Sigmoid colon (tissue), 7 donors: ENCODE measurements at places on chromosomes 5 and 9. TPM values are rescaled to one million over a fixed set of nuclear protein-coding genes. Genes with fewer than 3 reads are reported as not detected.

DNA sequence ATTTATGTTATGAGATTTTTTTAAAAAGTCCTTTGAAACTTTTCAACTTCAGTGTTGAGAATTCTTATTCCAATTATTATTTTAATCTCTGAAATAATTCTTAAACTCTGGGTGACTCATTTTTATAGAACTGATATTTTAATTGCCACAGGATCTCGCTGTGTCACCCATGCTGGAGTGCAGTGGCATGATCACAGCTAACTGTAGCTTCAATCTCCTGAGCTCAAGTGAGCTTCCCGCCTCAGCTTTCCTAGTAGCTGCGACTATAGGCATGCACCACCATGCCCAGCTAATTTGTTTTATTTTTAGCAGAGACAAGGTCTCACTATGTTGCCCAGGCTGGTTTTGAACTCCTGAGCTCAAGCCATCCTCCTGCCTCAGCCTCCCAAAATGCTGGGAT, 41.0 kb downstream of the DIMT1 start:
- no peak for DNase-seq

The NRG2 gene
- 4.8 TPM for total RNA-seq

DNA sequence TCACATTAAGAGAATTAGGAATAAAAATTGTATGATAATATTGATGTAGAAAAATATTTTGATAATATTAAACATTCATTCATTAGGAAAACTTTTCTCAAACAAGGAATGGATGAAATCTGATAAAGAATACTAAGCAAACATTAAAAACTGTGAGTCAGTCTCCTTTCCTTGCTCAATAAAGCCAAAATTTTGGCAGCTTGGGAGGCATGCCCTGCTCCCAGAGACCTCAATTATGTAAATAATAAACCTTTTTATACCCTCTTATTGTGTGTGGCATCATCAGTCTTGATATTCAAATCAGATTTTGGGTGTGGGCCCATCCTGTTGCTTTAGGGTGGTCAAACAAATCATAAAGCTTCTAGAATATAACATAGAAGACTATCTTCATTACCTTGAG, 36.6 kb upstream of the CCL21 start:
- no peak for DNase-seq

The DBH gene
- not detected for total RNA-seq

The NMUR2 gene
- not detected for total RNA-seq

The MTMR12 gene
- 26.7 TPM for total RNA-seq

GRCh38 chr5:14900693-14901461, 29.3 kb upstream of the ANKH start:
- no peak for DNase-seq

DNA sequence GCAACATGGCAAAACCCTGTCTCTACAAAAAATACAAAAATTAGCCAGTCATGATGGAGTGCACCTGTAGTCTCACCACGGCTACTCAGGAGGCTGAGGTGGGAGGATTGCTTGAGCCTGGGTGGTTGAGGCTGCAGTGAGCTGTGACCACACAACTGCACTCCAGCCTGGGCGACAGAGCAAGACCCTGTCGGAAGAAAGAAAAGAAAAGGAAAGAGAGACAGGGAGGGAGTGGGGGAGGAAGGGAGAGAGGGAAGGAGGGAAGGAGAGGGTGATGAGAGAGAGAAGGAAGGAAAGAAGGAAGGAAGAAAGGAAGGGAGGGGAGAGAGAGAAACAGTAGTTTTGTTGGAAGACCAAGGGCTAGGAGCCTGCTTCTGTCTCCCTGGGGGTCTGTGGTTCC, 142.4 kb downstream of the C9orf50 start:
- no peak for DNase-seq

DNA sequence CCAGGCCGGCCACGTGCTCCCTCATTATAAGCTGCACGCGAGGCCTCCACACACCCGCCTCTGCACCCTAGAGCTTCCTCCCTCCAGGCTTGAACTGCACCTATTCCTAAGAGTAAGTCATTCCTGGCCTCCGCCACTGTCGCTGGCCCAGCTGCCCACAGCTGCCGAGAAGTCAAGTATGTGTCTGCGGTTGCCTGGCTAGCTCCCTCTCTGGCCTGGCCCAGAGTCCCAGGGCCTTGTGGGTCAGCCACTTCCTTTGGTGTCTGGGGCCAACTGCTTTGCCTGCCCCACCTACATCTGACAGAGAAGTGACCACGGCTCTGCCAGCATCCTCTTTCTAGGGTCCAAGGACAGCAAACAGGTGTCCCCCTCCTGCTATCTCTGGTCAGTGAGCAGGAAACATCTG, 18.3 kb downstream of the ABO start:
- no peak for DNase-seq

GRCh38 chr5:36724467-36725332, 118.3 kb downstream of the SLC1A3 start:
- no peak for DNase-seq

The PCDHA10 gene
- 0.71 TPM for total RNA-seq

DNA sequence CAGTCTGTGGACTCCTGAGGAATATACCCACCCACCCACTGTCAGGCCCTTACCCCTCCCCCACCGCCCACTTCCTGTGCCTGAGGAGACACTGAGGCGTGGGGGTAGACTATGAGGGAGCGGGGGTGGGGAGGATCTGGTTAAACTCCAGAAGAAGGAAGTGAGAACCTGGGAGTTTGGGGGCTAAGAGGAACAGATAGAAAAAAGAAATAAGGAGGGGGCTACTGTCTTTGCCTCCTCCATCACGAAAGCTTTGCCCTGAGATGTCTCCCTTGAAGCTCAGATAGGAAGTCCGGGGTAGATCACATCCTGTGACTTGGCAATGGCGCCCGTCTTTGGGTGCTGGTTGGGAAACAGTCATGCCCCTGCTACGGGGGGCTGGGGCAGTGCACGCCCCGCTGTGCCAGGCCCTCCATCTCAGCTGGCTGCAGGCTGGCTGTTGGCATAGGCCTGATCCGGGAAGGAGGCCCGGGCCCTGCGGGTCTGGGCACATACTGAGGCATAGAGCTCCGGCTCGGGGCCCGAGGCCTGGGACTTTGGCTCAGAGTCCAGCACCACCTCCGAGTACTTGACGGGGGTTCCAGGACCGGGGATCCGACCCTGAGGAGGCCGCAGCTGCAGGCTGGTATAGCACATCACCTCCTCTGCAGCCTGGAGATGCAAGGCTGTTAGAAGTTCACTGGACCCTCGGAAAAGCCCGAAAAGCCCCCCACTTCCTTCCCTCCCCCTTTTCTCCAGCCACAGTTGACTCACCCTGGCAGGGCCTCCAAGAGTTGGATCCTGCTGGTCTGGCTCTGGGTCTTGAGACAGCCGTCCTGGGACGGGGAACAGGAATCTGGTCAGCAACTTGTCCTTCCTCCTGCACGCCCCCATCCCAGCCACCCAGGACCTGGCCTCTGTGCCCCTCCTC, 1.0 kb downstream of the SIT1 start:
- DNase-seq = no peak

GRCh38 chr5:135365281-135365680, 33.8 kb downstream of the MACROH2A1 start:
- DNase-seq = no peak

DNA sequence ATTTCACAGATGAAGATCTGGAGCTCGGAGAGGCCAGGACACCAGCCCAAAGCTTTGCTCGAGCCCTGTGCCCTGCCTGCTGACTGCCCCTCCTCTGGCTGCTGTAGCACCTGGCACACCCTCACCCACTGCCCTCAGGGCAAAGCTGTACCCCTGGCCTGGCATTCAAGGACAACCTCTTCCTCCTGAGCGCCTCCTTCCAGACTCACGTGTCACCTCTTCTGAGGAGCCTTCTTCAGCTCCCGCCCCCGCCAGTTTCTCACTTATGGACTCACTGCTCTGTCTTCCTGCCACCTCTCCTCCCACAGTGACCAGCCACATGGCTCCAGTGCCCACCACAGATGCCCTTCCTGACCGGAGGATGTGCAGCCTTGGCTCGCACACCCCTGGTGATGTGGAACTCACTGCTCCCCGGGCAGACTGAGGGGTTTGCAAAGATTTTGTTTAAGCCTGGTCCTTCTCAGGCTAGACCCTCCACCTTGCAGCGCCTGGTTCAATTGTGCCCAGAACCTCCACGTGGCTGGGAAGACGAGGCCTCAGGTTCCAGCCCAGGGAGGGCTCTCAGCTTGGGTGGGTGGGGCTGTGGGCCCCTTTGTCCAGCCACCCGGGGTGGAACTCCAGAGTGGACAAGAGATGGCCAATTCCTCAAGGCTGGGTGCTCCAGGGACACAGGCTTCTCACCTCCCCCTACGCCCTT, 46.6 kb upstream of the PHYKPL start:
- DNase-seq = peak; percentile 59

- DNase-seq = no peak
Measured at GRCh38 chr9:16341177-16341576, 529.3 kb downstream of the BNC2 start.

DNA sequence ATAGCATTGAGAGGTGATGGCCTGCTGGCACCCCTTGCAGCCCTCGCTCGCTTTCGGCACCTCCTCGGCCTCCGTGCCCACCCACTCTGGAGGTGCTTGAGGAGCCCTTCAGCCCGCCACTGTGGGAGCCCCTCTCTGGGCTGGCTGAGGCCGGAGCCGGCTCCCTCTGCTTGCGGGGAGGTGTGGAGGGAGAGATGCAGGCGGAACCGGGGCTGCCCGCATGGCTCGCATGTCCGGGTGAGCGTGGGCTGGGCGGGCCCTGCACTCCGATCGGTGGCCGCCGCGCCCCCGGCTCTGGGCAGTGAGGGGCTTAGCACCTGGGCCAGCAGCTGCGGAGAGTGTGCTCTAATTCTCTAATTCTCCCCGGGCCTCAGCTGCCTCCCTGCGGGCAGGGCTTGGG, 101.1 kb downstream of the KIF4B start:
- DNase-seq = no peak

DNA sequence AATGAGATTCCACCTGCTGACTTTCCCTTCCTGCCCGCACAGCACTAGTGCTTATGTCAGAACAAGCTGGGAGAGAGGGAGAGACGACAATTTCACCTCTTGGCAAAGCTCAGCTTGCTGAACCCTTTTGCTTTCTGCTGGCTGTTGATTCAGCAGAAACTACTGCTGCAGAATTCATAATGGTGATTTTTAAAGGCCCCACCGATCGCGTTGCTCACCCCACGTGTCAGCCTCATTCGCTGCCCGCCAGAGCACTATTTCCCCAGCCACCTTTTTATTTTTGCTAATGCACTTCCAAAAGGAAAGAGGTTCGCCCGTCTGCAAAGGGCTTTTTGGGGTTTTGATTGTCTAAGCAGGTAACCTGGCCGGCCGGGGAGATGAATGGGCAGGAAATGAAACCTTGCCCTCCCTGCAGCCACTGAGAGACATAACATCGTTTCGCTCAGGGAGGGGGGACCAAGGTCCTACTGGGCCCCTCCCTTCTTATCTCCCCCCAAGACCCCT, 1.3 kb downstream of the PPP2R2B start:
- DNase-seq = no peak

GRCh38 chr5:13976867-13977830, 32.7 kb upstream of the DNAH5 start:
- no peak for DNase-seq

GRCh38 chr5:144189800-144190429, 19.2 kb downstream of the KCTD16 start:
- DNase-seq = no peak

GRCh38 chr9:15253786-15254185, 53.2 kb downstream of the TTC39B start:
- no peak for DNase-seq

- peak; percentile 77 for DNase-seq
Measured at GRCh38 chr5:31361234-31361633, 167.7 kb downstream of the CDH6 start.

DNA sequence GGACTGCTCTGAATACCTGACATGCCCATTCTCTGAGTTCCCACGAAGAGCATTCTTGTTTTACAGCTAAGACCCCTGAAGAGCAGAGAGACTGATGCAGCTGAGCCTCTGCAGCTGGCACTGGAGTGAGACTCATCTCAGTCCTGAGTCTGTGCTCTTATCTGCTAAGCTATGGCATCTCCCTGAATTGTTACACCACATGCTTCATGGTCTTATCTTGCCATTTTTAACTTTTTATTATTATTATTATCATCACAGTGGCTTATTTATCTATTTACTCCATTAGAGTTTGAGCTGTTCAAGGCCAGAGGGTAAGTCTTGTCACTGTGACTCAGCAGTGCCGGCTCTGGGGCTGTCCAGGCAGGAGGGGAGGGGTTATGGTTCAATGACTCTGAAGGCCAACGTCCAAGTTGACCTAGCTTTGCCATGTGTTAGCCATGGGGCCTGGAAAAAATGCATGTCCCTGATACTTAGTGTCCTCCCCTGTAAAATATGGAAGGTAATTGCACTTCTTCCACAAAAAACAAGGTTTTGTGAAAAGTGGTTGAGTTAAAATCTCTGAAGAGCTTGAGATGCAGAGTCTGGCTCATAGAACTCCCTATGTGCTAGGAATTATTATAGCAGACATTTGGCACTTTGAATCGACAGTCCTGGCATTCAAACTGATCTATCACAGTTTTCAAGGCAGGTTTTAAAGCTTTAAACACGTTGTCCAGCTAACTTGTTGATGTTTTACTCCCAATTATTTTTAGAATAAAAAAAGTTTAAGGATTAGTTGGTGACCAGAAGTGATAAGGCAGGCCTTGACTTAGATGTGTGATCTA, 94.6 kb downstream of the ALDH1A1 start:
- no peak for DNase-seq

DNA sequence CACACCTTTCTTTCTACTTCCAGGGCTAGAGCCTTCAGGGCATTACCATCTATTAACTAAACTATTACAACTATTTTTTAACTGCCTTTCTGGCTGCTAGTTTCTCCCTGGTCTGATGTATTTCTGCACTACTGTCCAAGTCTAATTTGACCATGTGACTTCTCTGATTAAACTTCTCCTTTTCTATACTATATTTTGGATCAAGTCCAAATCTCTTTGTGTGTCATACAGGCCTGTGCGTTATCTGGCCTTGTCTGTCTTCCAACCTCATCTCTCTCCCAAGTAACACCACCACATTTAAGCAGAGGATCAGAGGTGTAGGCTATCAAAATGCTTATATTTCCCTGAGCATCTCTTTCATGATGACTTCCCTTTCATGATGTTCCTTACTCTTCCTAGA, 47.2 kb upstream of the OR13F1 start:
- no peak for DNase-seq

The SOWAHA gene
- total RNA-seq = not detected

- DNase-seq = no peak
Measured at GRCh38 chr5:173922527-173922926, 34.4 kb downstream of the CPEB4 start.

The SHC3 gene
- total RNA-seq = 14.7 TPM

GRCh38 chr5:150263801-150264621, 25.6 kb downstream of the CAMK2A start:
- peak; percentile 75 for DNase-seq

DNA sequence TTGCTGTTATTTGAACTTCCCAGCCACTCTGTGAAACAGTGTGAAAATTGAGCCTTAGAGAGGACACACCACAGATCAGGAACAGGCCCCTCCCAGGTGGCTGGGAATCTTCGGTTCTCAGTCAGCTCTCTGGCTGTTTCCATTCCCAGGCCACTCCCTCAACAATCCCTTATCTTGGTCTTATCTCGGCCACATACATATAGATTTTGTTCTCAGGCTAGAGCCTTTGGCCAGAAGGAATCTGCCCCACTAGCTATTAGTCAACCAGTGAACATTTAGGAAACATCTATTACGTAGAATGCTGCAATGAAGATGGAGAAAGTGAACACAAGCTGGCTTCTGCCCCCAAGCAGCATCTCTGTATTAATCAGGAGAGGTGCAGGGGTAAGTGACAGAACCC, 21.0 kb upstream of the WWC1 start:
- DNase-seq = no peak

- DNase-seq = no peak
Measured at GRCh38 chr5:53917826-53918225, 357.4 kb downstream of the NDUFS4 start.
